ENCODE measurements at places on chromosomes 7 and 10.
A peak's percentile ranks its signal among the peaks of the same experiment; 100 is the strongest.

DNA sequence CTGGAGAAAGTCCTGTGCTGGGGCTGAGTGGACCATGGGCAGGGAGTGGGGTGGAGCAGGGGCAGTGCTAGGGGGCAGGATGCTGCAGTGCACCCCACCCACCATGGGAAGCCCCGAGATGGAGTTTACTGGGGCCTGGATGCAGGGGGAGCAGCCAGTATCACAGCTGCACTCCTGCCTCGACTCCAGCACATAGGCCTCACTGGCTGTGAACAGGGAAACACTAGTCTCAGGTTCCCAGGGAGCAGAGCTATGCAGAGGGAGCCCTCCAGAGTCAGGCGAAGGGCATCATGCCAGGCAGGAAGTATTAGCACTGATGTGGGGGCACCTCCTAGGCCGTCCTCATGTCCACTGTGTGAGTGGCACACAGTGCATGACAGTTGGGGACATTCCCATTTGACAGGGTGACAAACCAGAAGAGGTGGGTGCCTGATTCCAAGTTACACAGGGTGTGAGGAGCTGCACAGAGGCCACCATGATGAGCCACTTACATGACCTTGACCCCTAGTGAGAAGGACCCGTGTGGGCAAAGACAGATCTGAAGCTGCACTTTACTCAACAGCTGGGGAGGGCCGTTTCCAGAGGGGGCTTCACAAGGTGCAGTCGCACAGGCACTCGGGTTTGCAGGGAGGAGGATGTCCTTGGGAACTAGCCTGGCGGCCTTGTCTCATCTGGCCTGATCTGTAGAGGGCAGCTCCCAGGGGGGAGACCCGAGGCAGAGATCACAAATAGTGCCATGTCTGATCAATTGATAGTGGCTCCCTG, 69.9 kb upstream of the LRRC4 start:
- DNase-seq: no peak

DNA sequence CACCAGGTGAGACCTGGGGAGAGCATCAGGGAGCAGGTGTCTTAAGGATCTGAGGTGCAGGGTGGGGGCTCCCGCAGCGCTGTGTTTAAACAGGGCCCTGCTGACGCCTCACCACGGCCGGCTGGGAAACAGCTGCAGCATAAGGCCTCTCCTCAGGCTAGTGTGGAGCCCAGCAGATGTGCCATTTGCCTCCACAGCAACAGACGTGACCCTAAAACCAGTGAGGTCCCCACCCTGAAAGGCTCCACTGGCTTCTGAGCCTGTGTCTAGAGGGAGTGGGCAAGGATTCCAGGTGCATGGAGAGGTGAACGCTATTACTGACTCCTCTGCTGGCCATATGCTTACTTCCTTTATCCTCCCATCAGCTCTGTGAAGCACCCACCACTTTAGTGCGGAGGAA, 47.8 kb downstream of the SYPL1 start:
- DNase-seq: no peak

- no peak for DNase-seq
These were observed 56.6 kb upstream of the STEAP4 start for GRCh38 chr7:88363249-88363648.

DNA sequence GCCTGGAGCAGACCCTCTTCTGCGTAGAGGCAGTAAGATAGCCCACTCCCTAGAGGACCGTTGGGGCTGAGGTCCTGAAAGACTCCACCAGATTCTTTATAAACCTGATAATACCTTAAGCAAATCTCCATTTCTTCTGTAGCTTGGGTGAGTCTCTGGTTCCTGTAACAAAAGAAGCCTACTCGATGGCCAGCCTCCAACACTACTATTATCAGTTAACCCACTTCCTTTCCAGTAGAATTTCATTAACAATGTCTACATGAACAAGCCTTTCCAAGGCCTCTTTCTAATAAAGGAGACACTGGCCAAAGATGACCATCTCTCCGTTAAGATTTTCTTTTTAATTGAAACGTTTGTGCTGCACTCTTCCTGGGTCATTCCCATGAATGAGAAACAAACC, 201.7 kb upstream of the KCTD7 start:
- DNase-seq: no peak

DNA sequence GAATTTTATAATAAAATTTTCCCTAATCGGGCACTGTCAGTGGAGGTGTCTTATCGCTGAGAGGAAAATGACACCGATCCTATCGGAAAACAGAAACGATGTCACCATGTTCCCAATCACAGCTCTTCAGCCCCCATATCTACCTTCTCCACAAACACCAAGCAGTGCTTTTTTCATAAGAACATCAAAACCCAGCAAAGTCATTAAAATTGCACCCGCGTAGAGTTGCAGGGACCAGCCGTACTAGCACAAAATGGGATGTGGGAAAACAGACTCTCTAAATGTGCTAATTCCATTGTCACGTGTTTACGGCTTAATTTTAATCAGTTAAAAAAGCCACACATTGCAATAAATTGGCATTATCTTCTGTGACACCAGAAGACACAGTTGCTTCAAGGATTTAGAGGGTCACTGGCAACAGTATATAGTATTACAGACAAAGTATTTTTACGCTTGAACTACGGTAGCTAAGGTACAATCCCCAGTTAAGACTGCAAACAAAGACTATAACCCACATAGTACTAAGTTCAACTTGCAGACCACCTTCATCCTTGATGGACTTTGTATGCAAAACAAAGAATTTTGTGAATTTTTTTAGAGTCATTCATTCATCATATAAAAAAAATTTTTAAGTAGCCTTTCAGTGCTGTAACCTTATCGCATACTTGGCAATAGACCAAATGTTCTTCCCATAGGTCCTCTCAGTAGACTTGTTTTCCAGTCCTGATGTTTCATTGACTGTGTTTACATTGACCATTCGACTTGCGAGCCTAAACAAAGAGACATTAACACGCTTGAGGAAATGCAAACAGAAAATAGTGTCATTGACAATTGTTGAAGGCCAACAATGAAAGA, 116.0 kb downstream of the VTI1A start:
- no peak for DNase-seq

DNA sequence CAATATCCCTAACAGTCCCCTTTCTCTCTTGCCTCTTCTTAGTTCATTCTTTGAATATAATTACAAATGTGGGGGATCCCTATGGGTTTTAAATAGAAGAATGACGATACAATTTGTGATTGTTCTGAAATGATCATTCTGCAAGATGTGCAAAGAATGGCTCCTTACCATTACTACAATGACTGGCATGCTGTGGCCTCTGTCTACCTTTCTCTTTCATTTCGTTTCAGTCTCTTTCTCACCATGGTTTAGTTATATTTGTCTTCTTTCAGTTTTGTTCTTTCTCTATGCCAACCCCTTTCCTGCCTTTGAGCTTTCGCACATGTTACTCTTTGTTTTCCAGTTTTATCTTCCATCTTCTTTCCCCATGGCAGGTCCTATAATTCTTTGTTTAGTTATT, 176.5 kb downstream of the SUGCT start:
- DNase-seq: no peak

- DNase-seq: no peak
These were observed 28.8 kb downstream of the HACD1 start for GRCh38 chr10:17588420-17588819.

GRCh38 chr10:111076682-111077478, at the start of gene ADRA2A:
Gene ADRA2A (plus strand): TSS chr10:111077029. CDS start chr10:111077997, 968 bp downstream.
- DNase-seq: peak; percentile 69

DNA sequence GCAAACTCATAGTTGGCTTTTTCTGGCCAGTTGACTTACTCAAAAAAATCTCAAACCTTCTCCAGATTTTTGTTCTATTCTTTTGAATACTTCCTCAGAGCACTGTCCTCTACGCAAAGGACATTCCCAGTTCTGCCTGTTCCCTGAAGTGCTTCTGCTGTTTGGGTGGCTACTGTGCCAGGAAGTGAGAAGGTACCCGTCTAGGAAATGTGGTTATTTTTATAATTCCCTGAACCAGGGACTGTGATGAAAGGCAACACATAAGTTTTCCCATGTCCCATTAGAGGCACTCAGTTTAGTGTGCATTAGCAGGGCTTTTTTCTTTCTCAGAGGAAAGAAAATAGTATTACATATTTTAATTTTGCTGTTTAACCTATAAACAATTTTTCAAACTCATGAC, 370.3 kb downstream of the PHTF2 start:
- DNase-seq: no peak

GRCh38 chr7:79298145-79298760, 155.2 kb downstream of the MAGI2 start:
- DNase-seq: no peak

DNA sequence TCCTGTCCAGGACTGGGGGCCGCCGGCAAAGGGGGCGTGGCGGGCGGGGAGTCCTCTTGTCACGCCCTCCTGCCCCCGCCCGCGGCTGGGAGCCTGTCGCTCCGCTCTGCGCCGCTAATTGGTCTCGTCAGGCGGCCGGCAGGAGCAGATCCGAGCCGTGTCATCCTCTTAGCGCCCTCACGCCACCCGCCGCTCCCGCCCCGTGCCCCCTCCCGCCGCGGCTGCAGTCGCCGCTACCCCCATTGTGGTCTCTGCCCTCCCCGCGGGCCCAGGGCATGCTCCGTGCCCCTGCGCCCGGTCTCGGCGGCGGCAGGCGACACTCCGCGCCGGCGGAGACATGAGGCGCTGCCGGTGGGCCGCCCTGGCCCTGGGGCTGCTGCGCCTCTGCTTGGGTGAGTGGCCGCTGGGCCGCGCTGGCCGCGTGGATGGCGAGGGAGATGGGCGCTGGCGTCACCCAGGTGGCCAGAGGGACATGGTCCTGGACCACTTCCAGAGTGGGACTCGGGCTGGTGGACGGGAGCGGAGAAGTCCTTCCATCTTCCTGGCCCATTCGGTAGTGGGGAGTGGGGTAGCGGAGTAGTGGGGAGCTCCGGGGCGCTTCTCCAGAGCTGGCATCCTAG, at the start of gene CDHR1:
Gene CDHR1 (plus strand): TSS at position 114 of the 620 bp plus-strand sequence. CDS start 224 bp downstream, at position 338.
- peak; percentile 80 for DNase-seq

GRCh38 chr7:155880721-155881120, 68.5 kb upstream of the SHH start:
- DNase-seq: no peak

- no peak for DNase-seq
These were observed 125.9 kb downstream of the GLCCI1 start for GRCh38 chr7:8094164-8095140.

GRCh38 chr10:78964952-78965633, 103.7 kb upstream of the ZMIZ1 start:
- DNase-seq: no peak

- DNase-seq: no peak
These were observed 8.1 kb downstream of the BLVRA start for GRCh38 chr7:43766564-43766963.

DNA sequence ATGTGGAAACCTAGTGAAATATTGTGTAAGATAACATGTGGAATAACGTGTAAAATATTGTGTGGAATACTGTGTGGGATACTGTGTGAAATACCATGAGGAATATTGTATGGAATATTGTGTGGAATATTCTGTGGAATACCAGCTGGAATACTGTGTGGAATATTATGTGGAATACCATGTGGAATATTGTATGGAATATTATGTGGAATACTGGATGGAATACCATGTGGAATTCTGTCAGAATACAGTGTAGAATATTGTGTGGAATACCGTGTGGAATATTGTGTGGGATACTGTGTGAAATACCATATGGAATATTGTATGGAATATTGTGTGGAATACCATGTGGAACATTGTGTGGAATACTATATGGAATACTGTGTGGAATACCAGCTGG, 134.6 kb upstream of the CHST15 start:
- no peak for DNase-seq

GRCh38 chr10:52599551-52600200, 172.9 kb downstream of the MBL2 start:
- DNase-seq: no peak

- DNase-seq: peak; percentile 13
These were observed 2.6 kb downstream of the GRID1 start for GRCh38 chr10:86363833-86364490.

GRCh38 chr7:145265180-145265579, 429.3 kb upstream of the TPK1 start:
- no peak for DNase-seq

GRCh38 chr10:118195729-118196128, 146.4 kb downstream of the FAM204A start:
- DNase-seq: no peak

DNA sequence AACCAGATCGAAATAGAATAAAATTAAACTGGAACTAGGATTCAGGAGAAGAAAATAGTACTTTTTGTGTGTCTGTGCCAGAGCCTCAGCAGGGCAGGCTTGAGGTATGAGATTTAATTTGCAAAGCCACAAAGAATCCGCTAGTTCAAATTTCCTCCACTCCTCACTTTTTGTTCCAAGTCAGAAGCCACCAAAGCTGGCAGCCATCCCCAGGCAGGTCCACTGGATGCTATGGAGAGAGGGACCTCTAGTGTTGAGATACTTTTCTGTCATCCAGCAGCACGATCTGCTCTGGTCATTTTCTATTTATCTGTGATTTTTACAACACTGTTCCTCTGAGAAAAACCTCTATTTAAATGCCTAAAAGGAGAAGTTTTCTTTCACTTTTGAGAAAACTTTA, 147.9 kb upstream of the FRMD4A start:
- no peak for DNase-seq

DNA sequence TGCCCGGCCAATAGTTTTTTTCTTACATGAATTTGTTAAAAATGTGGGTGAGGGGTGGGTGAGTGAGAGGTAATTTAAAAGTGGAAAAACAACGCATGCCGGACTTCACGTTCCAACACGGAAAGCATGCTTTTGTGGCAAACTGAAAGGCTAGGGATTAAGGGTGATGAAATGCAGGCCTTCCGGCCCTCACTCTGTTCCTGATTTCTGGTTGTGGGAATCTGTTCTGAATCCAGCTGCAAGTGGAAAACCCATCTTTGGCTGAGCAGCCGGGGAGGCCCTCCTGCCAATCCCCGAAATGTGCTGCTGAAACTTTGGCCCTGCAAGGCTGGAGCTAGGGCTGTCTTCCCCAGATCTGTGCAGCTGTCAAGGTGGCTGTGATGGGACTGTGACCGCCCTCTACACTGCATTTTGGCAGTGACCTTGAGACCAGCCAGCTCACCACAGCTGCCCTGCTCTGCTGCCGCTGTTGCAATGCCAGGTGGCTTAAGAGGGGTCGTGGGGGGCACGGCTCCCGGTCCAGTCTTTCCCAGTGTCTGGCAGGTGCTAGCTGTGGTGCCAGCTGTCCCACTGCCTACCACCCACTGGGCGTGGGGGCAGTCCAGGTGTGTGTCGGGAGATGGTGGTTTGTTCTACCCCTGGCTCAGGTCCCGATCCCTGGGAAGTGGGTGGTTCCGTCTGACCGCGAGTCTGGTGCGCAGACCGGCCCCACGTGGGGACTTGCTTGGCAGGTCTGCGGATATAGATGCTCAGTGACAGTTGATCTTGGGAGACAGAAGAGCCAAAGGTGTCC, 39.0 kb downstream of the TET1 start:
- peak; percentile 40 for DNase-seq

DNA sequence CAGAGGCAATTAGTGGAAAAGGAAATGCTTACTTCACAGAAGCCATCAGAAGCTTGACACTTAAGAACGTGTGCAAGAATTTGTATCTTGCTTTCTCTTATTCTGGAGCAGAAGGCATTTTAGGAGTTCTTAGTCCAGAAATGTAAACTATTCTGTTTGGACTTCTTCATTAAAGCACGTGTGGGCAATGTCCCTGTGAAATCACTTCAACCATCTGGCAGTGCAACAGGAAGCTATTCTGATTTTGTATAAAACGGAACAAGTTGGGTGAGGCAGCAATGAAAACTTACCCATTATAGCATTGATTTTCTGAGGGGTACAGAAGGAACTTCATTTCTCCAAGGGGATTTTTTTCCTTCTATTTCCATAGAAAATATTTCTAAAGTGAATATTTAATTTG, 21.3 kb upstream of the ARHGAP21 start:
- DNase-seq: no peak

- no peak for DNase-seq
These were observed 42.5 kb downstream of the C7orf25 start for GRCh38 chr7:42869131-42870020.

GRCh38 chr7:45292481-45292880, 134.9 kb downstream of the RAMP3 start:
- DNase-seq: no peak

GRCh38 chr7:100137851-100138760, 10.6 kb upstream of the LAMTOR4 start:
- DNase-seq: no peak
